ENCODE measurements at places on chromosomes 6 and 20. TPM values are rescaled to one million over a fixed set of nuclear protein-coding genes. Genes with fewer than 3 reads are reported as not detected.

The GSTA3 gene
- total RNA-seq, result not detected

The LTB gene
- 1.7 TPM for total RNA-seq

The ID1 gene
- 94.2 TPM for total RNA-seq

The BMP7 gene
- 16.0 TPM for total RNA-seq

The TMEM244 gene
- 2.3 TPM for total RNA-seq

The FHL5 gene
- 1.8 TPM for total RNA-seq

The TRIM31 gene
- total RNA-seq, result not detected

The COX7A2 gene
- 111 TPM for total RNA-seq

The NRSN1 gene
- 0.51 TPM for total RNA-seq

DNA sequence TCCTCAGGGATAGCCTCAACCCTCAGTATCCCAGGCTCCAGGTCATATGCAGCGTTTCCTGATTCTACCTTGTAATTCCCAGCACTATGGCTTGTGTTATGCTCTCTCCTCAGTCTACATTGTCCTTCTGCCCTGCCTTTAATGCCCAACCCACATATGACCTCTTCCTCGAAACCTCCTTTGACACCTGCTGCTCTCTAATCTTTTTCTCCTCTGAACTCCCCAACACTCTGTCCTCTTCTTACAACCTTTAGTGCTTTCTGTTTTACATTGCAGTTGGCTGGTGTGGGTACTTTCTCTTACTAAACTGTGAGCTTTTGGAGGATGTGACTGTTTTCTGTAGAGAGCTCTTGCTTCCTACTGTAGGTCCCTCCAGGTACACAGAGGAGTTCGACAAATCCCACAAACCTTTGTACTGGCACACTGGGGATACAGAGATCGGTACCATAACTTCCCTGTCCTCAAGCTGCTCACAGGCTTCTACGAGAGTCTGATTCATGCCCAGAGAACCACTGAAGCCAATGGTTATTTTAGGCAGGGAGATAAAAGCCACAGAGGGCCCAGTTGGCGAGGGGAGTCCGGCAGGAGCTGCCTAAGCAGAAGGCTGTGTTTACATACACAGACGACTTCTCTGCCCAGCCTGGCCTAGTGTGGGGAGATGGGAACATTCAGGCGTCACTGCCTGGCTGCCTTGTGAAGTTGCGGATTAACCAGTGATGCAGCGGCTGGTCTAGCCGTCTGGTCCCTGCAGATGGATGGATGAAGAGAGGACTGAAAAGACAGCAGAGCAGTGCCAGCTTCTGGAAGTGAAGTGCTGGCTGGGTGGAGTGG lies 8.4 kb upstream of the EPB41L1 start:
- no peak for DNase-seq

- DNase-seq, result no peak
Measured at GRCh38 chr6:36542041-36542440, 5.2 kb downstream of the STK38 start.

DNA sequence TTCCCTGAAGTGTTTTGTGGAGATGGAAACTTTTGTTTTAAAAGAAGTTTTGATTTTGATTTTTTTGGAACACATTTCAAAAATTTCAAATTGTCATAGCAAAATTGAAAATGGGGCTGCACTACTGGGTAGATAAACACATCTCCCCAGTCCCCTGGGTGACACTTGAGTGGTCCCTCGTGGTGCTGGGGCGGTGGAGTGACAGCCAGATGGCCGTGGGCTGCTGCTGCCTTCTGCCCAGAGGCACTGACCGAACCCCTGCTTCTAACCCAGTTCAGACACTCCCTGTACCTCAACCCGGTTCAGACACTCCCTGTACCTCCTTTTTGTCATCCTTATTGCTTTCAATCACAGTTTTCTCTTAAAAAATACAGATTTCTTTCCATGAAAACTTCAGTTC lies 69.9 kb upstream of the SYNJ2 start:
- no peak for DNase-seq

DNA sequence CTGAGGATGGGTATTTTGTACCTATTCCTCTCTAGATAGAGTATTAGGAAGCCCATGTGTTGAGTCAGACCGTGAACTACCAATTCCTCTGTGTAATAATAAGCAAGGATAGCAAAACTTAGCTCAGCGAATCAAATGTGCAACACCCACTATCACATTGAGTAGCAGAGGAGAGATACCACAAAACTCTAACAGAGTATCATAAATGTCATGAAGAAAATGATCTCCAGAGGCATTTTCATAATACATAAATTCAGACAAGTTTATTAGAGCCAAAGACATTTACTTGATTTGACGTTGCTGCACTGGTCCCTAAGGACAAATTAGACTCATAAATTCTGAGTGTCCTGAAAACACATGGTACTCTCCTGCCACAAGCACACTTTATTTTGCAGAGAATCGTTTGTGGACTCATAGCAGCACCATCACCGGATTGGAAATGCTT lies 245.2 kb downstream of the HAO1 start:
- DNase-seq, result no peak

GRCh38 chr6:35076997-35077712 lies 64.0 kb downstream of the TCP11 start:
- peak; percentile 39 for DNase-seq

DNA sequence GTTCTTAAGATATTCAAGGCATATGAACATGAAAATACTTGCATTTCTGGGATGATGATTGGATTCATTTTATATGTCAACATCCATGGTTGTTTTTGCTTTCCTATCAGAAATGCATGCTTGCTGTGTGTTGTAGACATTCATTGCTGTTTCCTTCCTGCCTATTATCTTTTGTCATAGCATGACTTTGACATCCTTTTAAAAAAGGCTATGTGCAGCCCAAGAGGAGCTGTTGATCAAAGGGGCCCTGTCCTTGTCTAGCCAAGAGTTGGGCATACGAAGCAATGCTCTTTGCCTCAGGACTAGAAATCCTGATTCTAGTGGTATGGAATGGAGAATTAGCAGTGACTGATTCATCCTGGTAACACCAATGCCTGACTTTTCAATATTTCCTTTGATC lies 143.1 kb downstream of the RNF144B start:
- DNase-seq, result no peak

- no peak for DNase-seq
Measured at GRCh38 chr6:100155141-100155540, 161.1 kb upstream of the MCHR2 start.

DNA sequence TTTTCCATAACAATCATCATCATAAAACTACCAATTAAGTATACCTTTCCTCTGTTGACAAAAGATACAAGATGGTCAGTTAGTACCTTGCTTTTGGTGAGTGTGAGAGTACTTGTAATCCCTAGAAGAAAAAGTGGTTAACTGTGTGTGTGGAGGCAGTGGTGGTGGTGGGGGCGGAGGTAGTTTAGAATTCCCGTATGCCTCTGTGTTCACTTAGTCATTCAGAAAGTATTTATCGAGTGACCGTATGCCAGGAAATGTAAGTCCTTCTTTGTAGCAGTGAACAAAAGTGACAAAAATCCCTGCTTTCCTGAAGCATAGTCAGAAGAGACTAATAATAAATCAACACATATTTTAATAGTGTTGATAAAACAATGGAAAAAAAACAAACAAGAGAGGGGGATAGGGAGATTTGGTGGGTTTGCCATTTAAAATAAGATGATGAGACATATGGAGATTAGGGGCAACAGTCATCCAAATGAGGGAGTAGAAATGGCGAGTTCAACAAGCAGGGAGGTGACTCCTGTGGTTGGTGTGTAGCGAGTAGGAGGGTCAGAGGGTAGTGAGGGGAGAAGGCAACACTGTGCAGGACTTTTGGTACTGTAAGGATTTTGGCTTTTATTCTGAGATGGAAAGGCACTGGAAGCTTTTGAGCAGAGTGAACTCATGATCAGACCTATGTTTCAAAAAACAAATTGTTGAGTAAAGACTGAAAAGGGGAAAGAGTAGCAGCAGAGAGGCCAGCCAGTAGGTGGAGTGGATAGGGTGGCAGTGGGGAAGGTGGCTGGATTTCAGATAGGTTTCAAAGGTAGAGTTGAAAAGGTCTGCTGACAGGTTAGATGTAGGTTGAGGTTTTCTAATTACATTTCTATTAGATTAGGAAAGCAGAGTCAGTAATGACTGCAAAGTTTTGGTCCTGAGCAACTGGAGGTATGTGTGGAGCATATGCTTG lies 40.3 kb upstream of the SIM1 start:
- DNase-seq, result no peak

GRCh38 chr6:170088582-170088955 lies 202.3 kb downstream of the DLL1 start:
- DNase-seq, result no peak

DNA sequence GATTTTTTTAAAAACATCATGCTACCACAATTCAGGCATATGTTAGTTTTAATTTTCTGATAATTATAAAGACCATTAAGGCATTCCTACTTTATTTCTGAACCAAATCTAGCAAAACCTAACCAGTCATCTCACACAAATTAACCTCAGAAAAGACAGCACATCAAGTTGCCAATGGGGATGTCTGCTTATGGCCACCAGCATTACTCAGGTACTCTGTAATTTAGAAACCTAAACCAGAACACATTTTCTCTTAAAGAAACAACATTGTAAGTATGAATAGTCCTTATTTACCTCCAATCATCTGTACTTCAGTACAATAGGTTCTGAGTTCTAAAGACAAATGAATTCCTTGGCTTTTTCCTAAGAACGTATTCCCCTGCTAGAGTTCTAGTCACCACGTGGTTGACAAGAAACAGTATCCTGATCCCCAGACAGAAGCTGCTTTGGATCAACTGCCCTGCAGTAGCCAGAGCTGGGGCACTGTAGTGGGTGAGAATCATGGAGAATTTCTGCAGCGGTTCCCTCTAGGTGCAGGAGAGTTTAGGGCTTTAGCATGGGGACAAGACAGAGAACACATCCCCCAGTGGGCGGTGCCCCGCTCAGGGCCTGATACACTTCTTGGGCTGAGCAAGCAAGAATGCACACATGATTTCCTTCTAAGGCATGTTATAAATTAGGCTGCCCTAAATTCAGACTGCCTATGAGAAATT lies 15.4 kb downstream of the GCLC start:
- DNase-seq, result no peak

GRCh38 chr6:133595111-133595761 lies 293.7 kb upstream of the TCF21 start:
- DNase-seq, result peak; percentile 52

DNA sequence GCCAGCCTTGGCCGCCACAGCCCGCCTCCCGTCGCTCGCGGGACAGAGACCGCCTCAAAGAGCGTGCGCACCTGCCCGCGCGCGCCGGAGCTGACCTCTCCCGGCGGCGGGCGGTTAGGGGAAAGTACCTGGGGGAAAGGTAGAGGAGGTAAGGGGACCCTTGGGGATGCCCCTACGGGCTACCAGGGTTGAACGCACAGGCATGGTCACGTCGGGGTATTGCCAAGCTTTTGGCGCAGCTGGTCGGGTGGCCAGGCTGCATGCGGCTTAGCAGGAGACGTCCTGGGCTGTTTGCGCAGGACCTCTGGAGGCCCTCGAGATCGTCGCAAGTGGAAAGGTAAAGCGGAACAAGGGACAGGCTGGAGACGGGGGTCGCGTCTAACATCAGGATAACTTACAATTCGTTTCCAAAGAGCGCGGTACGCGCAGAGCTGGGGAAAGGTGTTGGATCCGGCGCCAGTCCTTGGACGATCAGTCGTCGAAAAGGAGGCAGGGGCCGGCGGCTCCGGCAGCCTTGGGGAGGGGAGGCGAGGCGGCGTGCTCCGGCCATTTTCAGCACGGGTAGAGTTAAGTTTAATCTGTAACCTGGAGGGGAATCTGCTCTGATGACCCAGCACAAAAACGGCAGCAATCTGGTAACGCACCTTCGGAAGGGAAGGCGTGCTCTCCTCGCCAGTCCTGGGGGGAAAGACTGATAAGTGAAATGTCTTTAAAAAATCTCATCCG lies 9.0 kb downstream of the GNAS-AS1 start:
- no peak for DNase-seq

GRCh38 chr20:23541330-23541729 lies 27.0 kb downstream of the CST9L start:
- no peak for DNase-seq

DNA sequence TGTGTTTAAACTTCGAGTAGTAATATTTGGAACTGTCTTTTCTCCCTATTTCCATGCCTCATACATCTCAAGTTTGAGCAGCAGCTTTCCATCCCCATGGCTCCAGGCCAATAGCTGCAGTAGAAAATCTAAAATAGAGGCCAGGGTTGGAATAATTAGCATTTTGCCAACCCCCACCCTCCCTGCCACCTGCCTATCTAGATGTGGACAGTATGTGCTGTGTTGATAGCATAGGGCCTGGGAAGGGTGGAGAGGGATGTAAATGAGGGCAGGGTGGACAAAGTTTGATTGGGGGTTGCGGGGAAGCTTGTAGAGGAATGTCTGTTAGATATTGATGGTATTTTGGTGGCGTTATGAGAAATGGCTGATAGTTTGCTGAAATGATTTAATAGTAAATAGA lies 5.6 kb downstream of the TOP1 start:
- DNase-seq, result peak; percentile 37

GRCh38 chr6:104162036-104162669 lies 697.6 kb downstream of the HACE1 start:
- DNase-seq, result no peak

- no peak for DNase-seq
Measured at GRCh38 chr6:149182262-149182661, 135.2 kb upstream of the TAB2 start.

DNA sequence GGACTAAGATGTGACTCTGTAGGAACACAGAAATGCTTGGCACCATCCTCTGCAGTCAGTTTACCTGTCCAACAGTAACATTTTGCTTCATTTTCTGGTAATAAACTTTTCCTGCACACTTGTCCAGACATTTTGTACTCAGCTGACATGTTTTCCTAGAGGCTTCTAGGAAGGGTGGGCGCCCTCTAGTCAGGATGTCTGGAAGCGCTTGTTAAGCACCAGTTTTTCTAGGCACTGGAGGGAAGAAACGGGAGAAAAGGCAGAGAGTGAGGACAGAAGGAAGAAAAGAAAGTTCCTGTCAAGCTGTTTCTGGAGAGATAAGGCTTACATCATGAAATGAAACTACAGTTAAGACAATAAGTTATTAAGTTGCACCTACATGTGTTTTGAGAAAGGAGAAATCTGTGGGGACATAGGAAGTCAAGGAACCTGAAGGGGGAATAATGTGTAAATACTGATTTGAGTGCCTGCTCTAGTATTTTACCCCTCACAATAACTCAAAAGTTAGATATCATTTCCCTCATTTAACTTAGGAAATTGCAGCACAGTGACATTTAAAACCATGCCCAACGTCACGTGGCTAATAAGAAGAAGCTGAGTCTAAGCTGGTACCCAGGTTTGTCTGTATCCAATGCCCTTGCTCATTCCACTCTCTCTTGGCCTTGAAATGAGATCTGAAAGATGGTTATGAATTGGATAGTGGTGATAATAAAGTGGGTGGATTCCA lies 42.7 kb upstream of the TNFRSF21 start:
- no peak for DNase-seq

- peak; percentile 79 for DNase-seq
Measured at GRCh38 chr6:39892490-39893129, 41.7 kb downstream of the MOCS1 start.

Measured in tongue (tissue), 3 donors.